ENCODE measurements at places on chromosomes 12 and 14.
A peak's percentile ranks its signal among the peaks of the same experiment; 100 is the strongest.

DNA sequence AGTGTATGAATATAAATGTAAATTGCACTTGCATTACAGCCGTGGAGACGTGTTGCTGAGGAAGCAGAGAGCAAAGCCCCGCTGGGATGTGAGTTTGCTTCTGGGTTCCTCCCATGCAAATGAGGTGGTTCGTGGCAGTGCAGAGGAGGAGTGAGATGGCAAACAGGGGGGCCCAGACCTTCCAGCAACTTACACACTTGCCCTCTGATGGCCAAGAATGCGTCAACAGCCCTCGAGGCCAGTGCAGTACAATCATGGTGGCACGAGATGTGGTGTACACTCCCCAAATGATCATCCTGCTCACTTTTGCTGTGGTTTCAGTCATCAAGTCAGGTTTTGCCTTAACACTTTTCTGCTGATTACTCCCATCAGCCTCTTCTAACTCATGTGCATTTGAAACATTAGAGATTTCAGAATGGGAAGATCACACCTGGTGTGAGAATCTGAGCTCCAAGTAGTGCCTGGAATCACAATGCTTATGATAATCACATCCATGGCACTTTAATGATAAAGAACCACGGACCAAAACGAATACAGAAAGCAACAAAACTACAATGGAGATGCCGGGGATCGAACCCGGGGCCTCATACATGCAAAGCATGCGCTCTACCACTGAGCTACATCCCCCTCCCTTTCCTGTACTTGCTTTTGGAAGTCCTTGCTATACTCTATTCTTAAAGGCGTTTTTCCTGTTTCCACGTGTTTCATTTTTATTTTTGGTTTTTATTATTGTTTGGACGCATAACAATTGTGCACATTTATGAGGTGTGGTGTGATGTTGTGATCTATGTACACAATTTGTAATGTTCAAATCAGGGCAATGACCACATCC is 7.0 kb upstream of the UBC start:
- DNase-seq: peak; percentile 64

- no peak for DNase-seq
Observed at GRCh38 chr12:126159139-126159538, 1093.9 kb downstream of the AACS start.

- DNase-seq: no peak
Observed at GRCh38 chr14:84533181-84533725, 996.7 kb upstream of the FLRT2 start.

DNA sequence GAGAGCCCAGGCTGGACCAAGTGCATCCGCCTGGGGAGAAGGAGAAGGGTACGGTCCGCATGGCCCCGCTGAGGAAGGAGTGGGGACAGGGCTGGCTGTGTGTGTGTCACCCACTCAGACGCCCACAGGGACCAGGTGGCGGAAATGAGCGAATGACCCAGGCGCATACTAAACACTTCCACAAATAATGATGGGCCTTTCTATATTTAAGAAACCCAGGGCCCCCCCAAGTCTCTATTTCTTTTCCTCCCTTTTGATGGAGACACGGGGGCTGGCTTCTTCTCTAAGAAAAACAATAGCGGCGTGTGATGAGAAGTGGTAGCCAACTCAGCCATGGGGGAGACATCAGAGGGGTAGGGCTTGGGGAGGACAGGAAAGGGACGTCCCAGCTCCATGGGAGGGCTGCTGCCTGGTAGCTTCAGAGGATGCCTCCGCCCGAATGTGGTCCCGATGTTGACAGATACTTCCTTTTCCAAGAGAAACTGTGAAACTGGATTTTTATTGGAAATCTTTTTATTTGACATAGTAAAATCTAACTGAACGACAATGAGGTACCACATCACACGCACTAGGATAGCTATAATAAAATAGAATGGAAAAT is 6.3 kb upstream of the MAP1LC3B2 start:
- DNase-seq: no peak

- no peak for DNase-seq
Observed at GRCh38 chr12:131915000-131915689, 13.9 kb upstream of the PUS1 start.

DNA sequence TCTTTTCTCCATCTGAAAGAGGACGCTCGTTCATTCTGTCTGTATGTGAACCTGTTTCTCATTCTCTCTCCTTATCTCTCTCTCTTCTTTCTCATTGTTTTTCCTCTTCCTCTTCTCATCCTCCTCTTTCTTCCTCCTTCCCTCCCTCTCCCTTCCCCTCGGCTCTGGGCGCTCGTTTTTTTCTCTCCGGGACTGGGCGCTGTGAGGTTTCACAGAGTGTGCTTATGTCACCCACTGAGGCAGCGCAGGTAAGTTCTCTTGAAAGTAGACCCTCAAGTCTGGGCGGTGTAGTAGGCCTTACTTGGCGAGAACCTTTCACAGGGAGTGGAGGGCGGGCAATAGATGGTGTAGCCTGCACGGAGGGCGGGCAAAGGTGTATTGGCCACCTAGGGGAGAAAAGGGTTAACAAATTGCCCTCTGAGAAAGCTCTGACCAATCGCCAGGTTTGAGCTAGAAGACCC is 4.5 kb upstream of the SIX1 start:
- no peak for DNase-seq
